ENCODE measurements at places on chromosomes 5 and 9.

GRCh38 chr5:27217155-27217956 is 179.0 kb upstream of the CDH9 start:
- DNase-seq: no peak

DNA sequence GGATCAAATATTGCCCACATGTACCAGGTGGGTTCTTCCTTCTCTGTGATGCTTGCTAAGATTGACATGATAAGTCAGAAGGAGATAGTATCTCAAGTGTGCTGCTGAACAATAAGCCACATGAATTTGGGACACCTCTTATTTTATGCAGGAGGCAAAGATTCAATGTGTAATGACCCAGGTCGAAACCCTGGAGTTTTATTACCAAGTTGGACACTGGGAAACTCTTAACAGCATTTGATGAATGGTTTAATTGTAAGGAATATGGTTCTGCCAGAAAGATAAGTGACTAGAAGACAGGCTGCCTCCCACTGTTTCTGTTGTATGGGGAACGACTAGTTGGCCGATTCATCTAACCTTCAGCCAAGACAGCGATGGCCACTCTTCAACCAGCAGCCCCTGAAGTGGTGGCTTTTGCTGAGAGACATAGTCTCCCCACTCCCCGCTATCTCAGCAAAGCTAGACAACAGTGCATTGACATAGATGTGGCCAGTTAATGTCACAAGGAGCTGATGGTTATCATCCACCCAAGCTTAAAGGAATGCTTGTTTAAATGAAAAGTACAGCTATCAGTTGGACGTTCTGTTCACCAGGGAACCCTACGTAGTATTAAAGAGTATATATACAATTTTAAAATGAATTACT is 407.7 kb downstream of the KDM4C start:
- no peak for DNase-seq

- DNase-seq: no peak
These were observed 135.3 kb downstream of the ROR2 start for GRCh38 chr9:91814753-91815152.

DNA sequence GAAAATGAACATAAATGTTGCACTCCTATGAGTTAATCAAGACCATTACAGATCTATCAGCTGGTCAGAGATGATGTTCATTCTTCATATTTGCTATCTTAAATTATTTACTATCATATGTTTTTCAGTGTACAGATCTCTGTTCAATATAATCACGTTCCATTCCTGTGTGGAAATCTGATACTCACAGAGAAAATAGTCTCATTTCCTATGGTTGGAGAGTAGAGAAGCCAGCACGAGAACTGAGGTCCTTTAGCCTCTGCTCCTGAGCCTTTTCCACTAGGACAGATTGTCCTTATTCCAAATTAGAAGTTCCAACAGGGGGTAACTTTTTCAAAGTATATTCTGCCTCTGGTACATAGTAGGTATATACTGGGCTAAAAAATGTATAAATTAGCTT is 29.2 kb downstream of the UGCG start:
- no peak for DNase-seq

DNA sequence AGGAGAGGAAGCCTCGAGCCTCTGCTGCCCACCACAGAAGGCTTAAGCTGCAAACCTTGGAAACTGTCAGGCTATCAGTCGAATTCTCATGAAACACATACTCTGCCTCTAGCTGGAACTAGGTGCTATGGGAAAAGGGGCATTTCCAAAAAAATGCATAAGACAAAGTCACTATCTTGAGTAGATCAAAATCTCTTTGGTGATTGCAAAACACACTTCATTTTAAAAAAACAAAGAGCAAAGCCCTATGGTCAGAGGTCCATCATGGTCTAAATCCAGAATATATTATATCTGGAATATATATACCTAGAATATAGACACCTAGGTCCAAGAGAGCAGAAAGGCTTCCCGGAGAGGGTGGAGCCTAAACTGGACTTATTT is 59.8 kb downstream of the ENC1 start:
- DNase-seq: no peak

Data from GF-D8 (cell line).